ENCODE measurements at places on chromosomes 3 and 15.

GRCh38 chr3:62367763-62368195, 5.6 kb downstream of the FEZF2 start:
- no peak for DNase-seq

DNA sequence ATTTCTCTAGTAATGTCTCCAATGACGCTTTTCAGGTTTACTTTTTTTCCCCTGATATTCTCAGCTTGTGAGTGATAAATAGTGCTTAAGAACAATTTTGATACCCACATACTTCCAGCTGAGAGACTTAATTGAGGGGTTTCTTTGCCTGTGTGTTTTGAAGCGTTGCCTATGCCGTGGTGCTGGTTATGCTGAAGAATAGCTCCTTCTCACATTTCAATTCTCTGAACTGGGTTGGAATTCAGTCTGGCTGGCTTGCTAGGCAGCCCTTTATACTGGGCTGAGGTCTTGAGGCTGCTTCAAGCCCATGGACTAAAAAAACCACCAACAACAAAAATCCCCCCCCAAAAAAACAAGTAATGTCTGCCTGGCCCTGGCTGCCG, 87.4 kb downstream of the CHST2 start:
- no peak for DNase-seq

DNA sequence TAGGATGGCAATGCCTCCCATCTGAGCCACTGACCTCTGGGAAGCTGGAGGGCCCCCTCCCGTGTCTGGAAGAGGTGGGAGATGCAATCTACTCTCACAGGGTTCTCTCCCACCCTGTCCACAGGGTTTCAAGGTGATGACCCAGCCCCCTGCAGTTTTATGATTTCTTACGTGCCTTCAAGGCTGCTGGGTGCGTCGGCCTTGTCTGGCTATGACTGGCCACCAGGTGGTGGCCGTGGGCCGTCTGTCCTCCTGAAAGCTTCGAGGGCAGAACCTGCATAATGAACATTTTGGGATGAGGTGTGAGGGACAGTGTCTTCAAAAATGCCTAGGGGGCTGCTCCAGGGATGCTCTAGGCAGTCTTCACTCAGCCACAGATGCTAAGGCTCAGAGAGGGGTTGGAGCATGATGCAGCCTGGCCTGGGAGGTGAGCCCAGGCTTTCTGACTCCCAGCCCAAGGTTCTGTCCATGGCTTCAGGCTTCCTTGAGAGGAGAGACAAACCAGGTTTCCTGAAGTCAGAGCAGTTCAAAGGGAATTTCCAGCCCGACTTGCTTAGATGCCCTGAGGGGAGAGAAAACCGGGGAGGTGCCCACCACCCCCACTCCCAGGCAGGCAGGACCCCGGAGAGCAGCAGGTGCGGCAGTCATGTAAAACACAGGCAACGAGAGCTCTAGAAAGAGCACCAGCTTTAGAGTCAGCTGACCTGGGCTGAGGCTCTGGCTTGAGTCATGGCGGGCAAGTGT, 18.7 kb downstream of the ISG20 start:
- no peak for DNase-seq

DNA sequence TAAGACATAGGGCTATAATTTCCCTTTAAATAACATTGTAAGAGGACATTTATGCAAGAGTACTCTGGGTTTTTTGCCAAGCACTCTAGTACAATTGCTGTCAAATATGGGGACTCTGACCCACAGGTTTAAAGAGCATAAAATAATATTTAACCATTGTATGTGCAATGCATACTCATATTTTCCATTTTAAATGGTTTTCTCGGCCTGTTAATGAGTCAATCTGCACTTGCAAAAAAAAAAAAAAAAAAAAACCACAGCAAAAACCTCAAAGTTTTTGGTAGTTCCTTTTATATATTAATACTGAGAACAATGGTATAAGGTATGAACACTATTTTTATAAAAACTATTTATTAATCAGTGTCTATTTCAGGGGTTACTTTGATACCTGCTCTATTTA, 304.0 kb upstream of the CBLB start:
- DNase-seq, result no peak

GRCh38 chr3:140532793-140533330, 145.0 kb upstream of the TRIM42 start:
- DNase-seq, result no peak

DNA sequence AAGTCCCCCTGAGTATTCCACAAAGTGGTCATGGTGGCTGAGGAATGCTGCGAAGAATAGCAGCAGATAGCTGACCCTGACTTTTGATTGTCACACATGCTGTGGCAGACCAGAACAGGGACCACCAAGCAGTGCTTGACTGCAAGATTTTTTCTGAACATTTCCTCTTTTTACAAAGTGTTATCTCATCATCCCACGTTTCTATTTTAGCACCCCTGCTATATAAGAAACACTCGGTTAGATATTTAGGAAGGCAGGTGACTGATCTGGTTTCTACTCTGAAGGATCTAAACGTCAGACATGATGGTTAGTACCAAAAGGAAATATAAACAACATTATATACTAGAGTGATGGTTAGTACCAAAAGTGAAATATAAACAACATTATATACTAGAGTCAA, 9.1 kb downstream of the SLC25A26 start:
- DNase-seq, result no peak

- no peak for DNase-seq
Observed at GRCh38 chr3:57856675-57857074, 100.6 kb downstream of the SLMAP start.

DNA sequence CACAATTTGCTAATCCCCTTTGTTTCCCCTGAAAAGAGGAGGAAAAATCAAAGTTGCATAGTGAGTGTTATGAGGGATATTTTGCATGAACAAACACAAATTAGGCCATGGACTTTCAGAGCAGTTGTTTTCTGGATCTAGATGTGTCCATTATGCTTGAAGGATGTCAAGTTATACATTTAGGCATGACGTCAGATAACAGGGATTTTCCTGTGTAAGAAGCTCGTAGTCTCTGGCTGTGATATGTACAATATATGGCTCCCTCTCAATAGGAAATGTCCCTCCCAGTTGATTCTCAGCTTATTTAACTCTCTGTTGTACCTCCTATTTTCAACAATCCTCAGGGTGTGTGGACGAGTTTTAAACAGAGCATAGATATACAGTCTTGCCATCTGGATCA, 171.0 kb downstream of the RBMS3 start:
- DNase-seq, result no peak

- no peak for DNase-seq
Observed at GRCh38 chr3:85041001-85041400, 82.2 kb downstream of the CADM2 start.

DNA sequence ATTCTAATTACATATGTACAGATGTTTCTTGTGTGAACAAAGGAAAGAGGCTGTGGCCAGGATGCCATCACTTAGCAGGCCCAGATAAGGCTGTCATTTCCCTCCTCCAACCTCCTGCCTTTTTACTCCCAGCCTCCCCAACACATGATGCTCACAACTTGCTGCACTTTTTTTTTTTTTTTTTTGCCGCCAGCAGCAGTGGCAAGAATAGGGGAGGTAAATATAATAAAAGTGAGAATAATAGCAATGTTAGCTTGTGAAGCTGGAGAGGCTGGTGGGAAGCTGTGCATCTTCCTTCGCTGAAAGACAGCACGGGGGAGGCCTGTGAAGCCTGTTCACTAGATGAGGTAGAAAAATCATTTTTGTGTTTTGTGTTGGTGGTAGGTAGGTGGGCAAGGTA, 42.5 kb upstream of the MYO5C start:
- DNase-seq, result no peak

GRCh38 chr3:11328196-11328945, 56.2 kb downstream of the ATG7 start:
- no peak for DNase-seq

- no peak for DNase-seq
Observed at GRCh38 chr3:140234256-140234655, 299.3 kb downstream of the CLSTN2 start.

DNA sequence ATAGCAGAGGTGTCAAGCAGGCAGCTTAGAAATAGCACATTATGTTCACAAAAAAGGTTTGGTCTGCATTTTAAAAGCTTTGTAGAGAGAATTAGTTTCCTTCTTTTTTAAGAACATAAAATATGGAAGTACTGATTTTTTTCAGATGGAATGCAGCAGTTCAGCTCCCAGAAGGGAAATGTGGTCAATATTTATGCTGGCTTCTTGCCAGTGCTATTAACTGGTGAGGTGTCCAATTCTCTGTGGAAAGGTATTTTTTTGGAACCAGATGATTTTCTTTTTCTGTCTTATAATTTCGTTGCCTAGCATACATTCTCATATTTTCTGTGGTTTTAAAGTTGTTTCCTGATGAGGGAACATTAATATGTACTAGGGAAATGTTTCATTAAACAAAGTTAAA, 211.4 kb upstream of the ZNF385D start:
- no peak for DNase-seq

DNA sequence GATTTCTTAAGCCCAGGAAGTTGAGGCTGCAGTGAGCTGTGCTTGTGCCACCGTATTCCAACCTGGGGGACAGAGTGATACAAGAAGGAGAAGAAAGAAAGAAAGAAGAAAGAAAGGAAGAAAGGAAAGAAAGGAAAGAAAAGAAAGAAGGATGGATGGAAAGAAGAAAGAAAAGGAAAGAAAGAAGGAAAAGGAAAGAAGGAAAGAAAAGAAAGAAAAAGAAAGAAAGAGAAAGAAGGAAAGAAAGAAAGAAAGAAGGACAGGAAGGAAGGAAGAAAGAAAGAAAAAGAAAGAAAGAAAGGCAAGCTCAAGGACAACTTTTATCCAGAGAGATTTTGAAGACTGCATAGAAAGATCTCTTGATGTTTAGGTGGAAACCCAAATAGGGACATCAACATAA, 120.7 kb downstream of the GMNC start:
- no peak for DNase-seq

- DNase-seq, result no peak
Observed at GRCh38 chr15:31296646-31297574, 29.7 kb upstream of the KLF13 start.

DNA sequence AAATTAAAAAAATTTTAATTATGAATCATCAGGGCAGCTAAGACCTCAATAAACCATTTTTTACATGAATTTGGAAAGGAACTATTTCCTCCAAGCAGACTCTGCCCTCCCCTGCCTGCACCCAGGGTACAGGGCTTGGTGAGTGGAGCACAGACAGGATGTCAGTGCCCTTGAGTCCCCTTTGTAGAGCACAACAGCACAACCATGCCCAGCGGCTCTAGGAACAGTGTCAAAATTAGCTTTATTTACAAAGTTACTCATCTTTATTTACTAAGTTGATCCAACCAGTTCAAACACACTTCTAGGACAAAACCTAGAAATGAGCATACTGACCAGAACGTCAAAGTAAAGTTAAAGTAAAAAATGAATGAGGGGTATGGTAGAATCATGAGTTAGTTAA, 90.6 kb upstream of the TSC22D2 start:
- DNase-seq, result no peak

- DNase-seq, result no peak
Observed at GRCh38 chr3:191397771-191398170, 63.2 kb upstream of the PYDC2 start.

GRCh38 chr3:59240666-59241255, 190.9 kb upstream of the CFAP20DC start:
- DNase-seq, result no peak

DNA sequence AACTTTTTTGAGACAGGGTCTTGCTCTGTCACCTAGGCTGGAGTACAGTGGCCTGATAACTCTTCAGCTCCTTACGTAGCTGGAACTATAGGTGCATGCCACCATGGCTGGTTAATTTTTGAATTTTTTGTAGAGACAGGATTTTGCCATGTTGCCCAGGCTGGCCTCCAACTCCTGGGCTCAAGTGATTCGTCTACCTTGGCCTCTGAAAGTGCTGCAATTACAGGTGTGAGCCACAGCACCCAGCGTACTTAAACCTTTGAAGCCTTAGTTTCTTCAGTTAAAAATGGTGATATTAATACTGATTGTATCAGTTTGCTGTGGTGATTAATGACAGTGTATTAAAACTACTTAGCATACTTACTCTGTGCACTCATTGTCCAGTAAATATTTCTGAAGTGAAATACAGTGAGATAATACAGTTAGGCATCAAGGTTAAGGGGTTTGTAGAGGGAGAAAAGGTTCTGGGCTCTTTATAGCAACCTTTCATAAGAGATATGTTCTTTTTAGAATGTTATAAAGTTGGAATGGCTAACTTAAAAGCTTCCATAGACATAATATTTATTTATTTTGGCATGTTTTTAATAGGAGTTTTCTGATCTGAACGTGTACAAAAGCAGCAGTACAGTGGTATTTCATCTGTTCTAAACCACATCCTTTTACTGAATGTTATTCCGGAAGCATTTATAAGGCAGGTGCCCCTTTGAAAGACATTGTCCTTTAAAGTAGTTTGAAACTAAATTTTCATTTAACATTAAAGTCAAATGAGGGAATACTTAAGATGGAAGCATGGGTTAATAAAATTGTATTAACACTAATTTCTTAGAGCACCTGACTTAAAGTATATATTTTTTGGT, 23.6 kb downstream of the NCK1 start:
- no peak for DNase-seq

DNA sequence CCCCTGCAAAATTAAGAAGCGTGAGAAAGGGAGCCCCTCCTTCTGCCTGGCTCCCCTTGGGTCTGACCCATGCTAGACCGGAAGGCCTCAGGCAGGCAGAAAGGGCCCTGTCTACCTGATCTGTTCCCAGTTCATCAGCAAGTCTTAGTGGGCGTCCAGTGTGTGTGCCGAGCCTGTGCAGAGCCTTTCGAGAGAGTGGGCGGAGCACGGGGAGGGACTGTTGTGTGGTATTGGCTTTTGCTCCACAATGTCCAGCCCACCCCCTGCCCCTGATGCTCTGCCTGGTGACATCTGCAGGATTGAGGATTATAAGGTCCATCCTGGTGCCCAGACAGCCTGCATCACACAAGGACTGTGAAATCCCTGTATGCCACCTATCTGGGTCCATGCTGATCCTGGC, 82.9 kb downstream of the CHDH start:
- no peak for DNase-seq

DNA sequence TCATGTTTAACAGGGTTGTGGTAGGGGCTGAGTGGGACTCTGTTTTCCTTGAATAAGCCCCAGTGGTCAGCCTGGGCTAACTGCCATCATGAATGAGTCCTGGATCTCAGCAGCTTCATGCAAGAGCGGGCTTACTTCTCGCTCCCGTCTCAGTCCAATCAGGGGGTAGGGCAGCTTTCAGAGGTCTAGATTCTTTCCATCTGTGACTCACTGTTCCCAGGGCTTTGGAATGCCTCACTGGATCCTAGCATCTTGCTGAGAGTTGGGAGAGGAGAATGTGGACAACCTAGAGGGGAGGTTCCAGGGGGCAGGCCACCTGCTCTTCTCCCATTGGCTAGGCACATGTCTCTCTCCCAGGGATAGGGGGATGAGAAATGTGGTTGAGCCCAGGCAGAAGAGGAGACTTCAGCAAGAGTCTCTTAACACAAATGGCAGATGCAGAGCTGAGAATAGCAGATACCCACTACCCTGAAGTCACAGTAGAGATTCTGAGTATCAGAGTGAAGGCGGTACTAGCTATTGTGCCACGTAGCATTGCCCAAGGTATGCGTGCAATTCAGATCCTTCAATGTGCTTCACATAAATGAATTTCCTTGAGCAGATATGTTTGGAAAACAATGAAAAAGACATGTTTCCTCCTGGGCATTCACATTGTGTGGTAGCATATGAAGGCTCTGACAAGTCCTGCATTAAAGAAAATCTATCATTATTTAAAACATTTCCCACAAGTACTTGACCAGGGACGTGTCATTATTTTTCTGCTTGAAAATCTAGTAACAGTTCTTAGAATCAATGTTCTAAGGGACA, 257.7 kb upstream of the PROK2 start:
- DNase-seq, result no peak
